ENCODE measurements at places on chromosomes 13 and 19.

- no peak for DNase-seq
Measured at GRCh38 chr13:81409284-81409683, 1068.4 kb upstream of the SPRY2 start.

- DNase-seq, result no peak
Measured at GRCh38 chr19:15616627-15617270, 1.7 kb downstream of the CYP4F8 start.

GRCh38 chr19:53102756-53103233 is 427 bp downstream of the ZNF160 start:
- DNase-seq, result no peak

- no peak for DNase-seq
Measured at GRCh38 chr13:80177327-80177726, 163.6 kb downstream of the SPRY2 start.

- no peak for DNase-seq
Measured at GRCh38 chr13:67437244-67437643, 207.1 kb upstream of the PCDH9 start.

DNA sequence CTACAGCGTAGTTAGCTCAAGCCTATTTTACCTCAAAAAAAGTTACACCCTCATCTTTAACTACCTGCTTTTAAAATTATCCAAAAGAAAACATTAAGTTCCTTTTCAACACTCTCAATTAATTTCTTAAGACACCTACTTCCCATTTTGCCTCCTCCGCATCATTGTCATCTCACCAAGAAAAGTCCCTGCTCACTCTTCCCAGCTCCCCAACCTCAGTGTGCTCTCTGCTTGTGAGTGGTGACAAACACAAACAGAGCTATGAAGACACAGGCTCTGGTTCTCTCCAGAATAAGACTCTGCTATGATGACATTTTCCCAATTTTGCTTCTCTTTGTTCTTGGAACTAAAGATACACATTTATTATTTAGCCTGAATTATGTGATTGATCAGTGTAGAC is 385.1 kb upstream of the HTR2A start:
- no peak for DNase-seq
